ENCODE measurements at places on chromosomes 13 and 19.

DNA sequence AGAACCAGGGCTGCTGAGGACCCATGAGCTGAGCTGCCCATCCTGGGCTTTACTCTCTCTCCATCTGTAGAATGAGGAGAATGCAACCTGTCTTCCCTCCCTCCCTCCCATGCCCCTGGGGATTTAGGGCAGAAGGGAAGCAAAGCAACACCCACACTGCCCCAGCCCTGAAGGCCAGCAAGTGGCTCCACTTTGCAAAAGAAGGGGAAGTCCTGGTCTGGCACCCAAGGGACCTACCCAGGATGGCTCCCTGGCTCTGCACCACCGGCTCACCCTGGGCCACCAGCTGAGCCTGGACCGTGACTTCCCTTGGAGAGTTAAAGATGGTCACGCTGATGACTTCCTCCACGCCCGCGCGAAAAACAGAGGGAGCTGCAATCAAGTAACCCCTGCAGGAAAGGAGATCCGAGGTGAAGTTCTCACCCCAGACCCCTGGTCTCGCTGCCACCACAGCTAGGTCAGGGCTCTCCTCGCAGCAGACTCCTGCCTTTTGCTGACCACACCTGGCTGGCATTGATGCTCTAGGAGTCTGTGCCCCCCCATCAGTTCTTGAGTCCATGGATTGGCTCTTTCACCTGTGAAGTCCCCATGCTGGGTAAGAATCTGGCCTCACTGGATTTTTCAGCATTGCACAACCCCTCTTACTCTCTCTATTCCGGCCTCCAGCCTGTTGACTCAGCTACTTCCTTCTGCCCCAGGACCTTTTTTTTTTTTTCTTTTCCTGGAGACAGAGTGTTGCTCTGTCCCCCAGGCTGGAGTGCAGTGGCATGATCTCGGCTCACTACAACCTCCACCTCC is 4.6 kb downstream of the CPAMD8 start:
- no peak for DNase-seq

GRCh38 chr13:34750078-34750931 is 191.8 kb upstream of the NBEA start:
- no peak for DNase-seq

- no peak for DNase-seq
These were observed 513.0 kb downstream of the IRS2 start for GRCh38 chr13:109273326-109273751.

DNA sequence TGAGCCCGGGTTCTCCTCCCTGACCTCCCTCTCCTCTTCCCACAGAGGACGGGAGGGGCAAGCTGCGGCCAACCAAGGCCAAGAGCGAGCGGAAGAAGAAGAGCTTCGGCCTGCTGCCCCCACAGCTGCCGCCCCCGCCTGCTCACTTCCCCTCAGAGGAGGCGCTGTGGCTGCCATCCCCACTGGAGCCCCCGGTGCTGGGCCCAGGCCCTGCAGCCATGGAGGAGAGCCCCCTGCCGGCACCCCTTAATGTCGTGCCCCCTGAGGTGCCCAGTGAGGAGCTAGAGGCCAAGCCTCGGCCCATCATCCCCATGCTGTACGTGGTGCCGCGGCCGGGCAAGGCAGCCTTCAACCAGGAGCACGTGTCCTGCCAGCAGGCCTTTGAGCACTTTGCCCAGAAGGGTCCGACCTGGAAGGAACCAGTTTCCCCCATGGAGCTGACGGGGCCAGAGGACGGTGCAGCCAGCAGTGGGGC is 162.2 kb downstream of the KDM4B start:
- DNase-seq: no peak

- DNase-seq: no peak
These were observed 585.1 kb downstream of the GPC6 start for GRCh38 chr13:93811738-93812112.

DNA sequence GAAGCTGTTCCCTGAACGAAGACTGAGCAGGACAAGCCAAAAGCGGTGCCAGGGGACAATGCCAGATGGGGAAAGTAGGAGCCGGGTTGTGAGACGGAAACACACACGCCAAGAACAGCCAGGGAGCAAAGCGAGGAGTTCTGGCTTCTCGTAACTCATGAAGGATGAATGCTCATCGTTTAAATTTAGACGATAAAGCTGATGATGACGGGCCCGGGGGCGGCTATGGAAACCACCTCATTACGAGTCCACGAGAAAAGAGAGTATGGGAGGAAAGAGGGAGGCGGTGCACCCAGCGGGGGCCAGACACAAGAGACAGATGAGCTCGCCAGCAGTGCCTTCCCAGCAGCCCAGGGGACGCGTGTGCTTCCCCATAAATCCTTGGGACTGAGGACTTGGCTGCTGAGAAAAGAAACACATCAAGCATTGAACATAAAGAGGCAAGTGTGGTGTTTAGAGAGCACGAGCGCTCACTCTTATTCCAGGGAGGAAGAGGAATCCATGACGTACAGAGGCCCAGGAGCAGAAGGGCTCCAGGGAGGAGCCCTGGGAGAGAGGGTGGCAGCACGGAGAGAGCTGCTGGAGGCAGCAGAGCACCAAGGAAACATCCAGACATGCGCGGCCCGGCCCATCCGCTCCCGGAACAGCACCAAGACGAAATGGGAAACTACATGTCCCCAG is 70.7 kb downstream of the EPS15L1 start:
- no peak for DNase-seq

DNA sequence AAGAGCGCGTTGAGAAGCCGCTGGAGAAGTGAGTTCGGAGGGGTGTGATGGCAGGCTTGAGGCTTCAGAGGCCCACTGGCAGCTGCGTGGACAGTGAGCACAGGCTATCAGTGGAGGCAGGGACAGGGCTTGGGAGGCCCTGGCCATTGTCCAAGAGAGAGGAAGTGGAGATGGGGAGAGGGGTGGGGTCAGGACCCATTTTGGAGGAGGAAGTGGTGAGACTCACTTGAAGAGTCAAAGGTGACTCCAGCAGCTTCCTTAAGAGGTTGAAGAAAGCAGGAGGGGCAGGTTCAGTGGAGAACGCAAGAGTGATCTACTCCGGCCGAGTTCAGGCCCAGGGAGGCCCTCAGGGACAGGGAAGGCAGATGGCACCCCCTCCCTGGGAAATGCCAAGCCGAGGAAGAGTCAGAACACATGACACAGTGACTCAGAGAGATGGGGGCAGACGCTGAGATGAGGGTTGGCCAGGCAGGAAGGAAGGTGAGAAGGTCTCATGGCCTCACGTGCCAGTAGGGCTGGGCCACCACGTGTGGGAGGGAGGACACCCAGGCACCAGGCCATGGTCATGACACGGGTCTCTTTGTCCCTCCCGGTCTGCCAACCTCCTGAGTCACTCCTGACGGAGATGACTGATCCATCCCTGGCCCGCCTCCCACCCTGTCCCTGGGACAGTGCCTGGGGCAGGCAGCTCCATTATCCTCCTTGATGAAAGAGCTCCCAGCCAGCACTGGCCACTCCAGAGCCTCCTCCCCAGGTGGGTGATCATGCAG is 10.1 kb upstream of the CD22 start:
- no peak for DNase-seq

DNA sequence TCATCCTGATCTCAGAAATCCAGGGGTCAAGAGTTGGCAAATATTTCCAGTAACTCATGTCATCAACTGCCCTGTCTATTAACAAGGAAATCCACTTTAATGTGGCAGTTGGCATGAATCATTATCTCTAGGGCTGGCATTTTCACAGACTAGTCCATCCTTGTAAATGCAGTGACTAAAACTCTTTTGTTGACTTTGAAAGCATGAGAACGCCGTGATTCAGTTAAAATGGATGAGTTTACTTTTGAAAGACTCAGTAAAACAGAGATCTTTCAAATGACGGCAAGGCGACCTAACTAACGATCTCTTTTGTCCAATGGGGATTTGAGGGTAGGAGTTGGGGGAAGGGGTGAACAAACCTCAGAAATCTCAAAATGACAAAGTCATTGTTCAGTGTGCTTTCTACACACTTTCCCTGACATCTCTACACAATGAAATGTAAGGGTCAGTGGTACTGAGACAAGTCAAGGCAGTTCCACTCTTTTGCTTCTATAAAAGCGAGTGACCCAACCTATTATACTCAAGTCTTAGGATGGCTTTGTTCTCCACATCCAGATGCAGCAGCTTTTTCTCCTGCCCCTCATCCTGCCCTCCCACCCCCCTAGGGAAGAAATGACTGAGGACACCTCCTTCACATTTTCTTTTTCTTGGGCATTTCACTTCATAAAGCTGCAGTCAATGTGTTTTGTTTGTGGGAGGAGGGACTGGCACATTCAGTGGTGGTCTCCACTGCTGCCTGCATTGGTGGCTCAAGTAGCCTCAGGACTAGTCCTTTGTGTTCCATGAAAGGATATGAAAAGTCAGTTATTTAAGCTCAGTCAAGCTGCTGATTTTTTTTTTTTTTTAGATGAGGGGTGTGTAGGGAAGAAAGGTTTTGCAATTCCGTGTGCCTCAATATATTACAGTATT is 200.5 kb downstream of the ABCC4 start:
- DNase-seq: no peak

- DNase-seq: peak; percentile 76
These were observed 87.1 kb upstream of the STK24 start for GRCh38 chr13:98664047-98664446.

GRCh38 chr13:64540468-64540867 is 2689.7 kb downstream of the PCDH9 start:
- no peak for DNase-seq

- DNase-seq: no peak
These were observed 446.4 kb downstream of the GPC6 start for GRCh38 chr13:93672996-93673395.

- DNase-seq: no peak
These were observed 148.6 kb upstream of the SOX21 start for GRCh38 chr13:94860981-94861407.

- DNase-seq: no peak
These were observed 58.5 kb downstream of the DNAJC15 start for GRCh38 chr13:43081866-43082265.

All from astrocyte of the cerebellum (primary cell).